ENCODE measurements at places on chromosomes 5 and 9.

DNA sequence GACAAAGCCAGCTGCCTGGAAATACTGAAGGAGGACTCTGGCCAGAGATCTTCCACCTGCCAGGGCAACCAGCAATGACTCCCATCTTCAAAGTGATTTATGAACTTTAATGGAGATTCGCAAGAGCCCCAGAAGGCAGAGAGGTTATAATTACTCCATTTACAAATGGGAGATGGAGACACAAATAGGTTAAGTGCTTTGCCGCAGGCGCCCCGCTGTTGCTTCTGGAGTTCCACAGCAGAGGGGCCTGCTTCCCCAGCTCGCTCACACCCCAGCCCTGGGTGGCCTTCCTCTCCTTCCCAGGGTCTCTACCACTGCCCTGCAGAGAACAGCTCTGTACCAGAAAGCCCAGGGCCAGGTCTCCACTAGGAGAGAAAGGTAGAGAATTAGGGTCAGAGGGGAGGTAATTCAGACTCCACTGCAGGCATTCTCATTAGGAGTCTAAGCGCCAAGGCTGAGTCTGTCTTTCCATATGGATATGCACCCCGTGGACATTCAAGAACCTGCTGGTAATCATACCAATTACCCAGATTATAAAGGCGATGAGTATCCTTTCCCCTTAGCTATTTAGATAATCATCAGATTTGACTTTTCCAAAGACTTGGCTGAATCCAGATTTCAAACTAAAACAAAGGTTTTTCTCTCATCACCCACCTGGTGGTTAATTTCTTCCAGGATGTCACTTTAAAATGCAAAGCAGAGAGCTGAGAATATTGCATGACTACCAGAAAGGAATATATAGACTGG lies 157.6 kb upstream of the TUT7 start:
- DNase-seq = no peak

- DNase-seq = no peak
Observed at GRCh38 chr5:179607160-179607931, 16.1 kb downstream of the HNRNPH1 start.

GRCh38 chr5:176943816-176944215 lies 44.7 kb upstream of the HK3 start:
- DNase-seq = no peak

- peak; percentile 11 for DNase-seq
Observed at GRCh38 chr9:109812818-109813281, 32.9 kb downstream of the PALM2AKAP2 start.

- DNase-seq = no peak
Observed at GRCh38 chr9:84850830-84851392, 181.4 kb downstream of the NTRK2 start.

DNA sequence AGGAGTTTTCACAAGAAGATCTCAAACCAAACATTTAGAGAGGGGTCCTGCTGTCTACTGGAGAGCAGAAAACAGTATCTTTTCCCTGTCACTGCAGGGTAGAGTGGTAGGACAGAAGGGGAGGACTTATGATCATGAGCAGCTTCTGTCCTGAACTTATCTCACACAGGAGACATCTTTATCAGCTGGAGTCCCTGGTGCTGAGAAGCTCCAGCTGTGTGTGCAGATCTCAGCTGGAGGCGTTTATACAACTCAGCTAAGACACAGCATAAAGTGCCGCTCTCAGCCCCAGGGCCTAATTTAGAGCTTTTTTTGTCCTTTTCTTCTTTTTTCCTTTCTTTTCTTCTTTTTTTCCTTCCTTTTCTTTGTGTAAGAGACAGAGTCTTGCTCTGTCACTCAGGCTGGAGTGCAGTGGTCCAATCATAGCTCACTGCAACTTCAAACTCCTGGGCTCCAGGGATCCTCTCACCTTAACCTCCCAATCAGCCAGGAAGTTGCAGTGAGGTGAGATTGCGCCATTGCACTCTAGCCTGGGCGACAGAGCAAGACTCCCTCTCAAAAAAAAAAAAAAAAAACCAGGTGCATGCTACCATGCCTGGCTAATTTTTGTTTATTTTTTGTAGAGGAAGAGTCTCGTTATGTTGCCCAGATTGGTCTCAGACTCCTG lies 31.9 kb downstream of the CCDC125 start:
- no peak for DNase-seq

- DNase-seq = no peak
Observed at GRCh38 chr5:140181002-140181483, 6.1 kb downstream of the CYSTM1 start.

GRCh38 chr5:145946112-145946861 lies 9.9 kb downstream of the SH3RF2 start:
- peak; percentile 83 for DNase-seq

DNA sequence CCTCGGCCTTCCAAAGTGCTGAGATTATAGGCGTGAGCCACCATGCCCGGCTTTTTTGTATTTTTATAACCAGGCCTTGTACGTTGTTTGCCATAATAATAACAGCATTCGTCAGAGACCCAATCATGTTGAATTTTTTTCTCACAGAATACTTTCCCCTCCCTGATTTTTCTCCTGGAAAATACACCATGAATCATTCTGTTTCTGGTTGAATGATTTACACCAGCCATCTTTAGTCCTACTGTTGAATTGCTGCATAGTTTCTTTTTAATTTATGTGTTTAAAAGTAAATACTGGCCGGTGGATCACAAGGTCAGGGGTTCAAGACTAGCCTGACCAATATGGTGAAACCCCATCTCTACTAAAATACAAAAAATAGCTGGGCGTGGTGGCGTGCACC lies 3.5 kb downstream of the CNOT8 start:
- no peak for DNase-seq

DNA sequence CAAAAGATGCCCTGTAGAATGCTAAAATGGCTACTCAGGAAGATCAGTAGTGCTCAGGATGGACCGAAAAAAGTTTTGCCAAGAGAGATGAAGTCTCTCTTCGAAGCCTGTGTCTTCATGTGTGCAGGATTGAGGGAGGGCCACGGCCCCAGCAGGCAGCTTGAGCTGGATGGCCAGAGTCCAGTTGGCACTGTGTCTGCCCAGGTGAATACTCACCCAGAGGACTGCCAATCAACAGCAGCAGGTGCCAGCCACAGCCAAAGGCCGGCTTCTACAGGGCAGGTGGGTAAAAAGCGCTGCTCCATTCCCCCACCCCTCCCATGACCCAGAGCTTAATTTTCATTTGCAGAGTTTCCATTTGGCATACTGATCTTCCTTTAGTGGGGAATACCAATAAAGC lies 287.9 kb upstream of the ZNF608 start:
- DNase-seq = no peak

GRCh38 chr5:56419667-56420066 lies 186.5 kb upstream of the ANKRD55 start:
- DNase-seq = no peak

DNA sequence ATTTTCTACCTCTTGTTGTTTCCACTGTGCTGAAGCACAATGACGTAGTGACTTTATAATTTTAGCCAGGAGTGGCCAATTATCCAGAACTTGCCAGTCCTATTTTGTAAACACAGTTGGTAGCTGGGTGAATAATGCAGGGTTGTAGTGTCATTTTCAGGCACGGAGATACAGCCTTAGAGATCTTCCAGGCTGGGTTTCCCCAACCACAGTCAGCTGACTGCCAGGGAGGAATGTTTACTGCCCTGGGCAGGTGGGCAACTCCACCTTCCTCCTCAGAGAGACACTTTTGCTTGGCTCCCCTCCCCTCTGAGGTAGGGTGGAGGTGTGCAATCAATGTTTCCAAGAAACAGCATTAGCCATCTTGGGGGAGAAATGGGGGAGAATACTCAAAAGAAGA lies 228.1 kb upstream of the NR4A3 start:
- DNase-seq = peak; percentile 63

DNA sequence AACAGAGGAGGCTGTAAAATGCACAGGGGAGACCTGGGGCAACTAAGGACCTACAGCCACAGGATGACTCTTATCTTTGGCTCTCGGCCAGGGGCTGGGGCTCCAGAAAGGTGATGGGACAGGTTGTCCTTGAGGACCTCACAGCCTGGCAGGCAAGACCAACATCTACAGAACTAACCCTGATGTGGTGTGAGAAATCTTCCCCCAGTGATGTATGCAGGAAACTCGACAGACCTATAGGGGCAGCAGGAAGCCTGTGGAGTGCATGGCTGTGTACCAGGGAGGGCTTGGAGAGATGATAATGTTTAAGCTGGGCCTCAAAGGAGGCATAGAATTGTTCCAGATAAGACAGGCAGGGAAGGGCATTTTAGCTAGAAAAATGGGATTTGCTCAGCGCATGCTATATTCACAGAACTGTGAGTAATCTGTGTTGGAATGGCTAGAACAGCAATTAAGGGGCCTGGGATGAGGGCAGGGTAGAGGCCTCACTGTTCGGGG lies 68.5 kb upstream of the SLC25A51 start:
- DNase-seq = no peak

GRCh38 chr5:68070591-68071281 lies 144.8 kb upstream of the PIK3R1 start:
- DNase-seq = no peak

DNA sequence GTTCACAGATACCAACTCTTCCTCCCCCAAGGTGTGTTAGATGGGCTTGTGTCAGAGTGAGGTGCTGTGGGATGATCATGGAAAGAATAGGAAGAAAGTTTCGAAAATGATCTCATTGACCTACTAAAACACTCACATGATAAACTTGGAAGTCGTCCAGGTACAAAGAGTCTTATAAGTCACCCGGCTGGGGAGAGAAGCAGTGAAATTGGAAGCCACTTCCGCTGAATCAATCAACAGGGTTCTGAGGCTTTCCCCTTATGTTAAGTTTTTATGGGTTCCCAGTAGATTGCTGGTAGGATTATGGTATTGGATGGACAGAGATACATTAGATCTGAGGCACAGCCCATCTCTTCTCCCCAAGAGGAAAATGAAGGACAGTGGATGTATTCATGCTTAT lies 218.8 kb upstream of the MSX2 start:
- DNase-seq = no peak

DNA sequence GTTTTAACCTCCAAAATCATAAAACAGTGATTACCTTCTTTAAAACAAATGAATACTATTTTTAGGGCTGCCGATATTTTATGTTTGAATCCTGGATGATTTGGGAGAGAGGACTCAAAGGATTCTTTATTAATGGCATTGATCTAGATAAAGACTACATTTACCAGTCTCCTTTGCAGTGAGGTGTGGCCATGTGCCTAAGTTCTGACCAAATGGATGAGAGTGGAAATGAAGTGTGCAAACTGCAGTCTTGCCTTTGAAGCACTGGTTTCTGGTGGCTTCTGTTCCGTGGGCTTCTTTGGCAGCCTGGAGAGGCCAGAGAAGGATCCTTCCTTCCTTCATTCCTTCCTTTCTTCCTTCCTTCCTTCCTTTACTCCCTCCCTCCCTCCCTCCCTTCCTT lies 24.3 kb upstream of the GDA start:
- no peak for DNase-seq

- DNase-seq = peak; percentile 68
Observed at GRCh38 chr9:81814794-81815464, 113.3 kb upstream of the SPATA31D4 start.

DNA sequence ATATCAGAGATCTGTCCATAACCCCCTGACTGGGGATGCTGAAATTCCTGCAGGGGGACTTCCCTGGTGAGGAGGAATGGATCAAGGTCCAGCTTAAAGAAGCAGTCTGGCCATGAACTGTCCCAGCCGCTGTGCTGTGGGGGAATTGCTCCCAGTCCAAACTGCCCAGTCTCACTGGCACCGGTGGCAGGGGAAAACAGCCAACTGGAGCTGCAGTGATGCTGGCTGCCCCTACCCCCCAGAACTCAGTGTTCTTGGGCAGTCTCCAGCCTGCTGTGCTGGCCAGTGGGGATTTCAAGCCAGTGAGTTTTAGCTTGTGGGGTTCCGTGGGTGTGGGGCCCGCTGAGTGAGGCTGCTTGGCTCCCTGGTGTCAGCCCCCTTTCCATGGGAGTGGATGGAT lies 306.5 kb upstream of the RPS23 start:
- DNase-seq = no peak

GRCh38 chr5:97918620-97919019 lies 735.6 kb upstream of the RIOK2 start:
- DNase-seq = no peak

GRCh38 chr9:80866576-80867227 lies 822.6 kb downstream of the TLE1 start:
- DNase-seq = peak; percentile 19

GRCh38 chr9:18951936-18952335 lies 81.1 kb downstream of the SAXO1 start:
- no peak for DNase-seq

DNA sequence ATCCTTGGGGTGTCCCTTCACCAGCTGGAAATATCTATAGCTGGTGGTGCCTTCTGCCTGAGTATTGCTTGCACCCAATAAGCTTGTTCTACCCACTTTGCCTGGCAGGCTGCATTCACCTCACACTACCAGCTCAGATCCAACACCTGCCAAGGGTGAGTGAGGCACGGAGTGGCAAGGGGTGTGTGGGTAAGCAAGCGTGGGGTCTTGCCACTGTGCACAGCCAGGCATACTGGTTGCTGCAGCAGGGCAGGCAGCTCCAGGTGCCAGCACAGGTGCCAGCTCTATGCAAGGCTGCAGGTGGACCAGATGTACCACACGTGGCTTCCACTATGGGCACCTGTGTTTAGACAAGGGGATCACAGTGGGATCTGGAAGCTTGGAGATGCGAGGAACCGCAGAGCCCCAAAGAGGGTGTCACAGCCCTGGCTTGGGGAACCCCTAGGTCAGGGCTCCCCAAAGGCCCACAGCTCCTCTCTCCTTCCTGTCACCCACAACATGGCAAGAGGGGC lies 167.7 kb upstream of the MRPS30 start:
- no peak for DNase-seq

GRCh38 chr5:165723931-165724330 lies 2218.5 kb downstream of the MAT2B start:
- DNase-seq = peak; percentile 48

- DNase-seq = peak; percentile 31
Observed at GRCh38 chr9:80899208-80899607, 790.1 kb downstream of the TLE1 start.

GRCh38 chr9:114505187-114506081 lies at the start of gene WHRN:
TSS of gene WHRN (minus strand) at chr9:114505473. CDS start at chr9:114504801, 672 bp downstream.
- DNase-seq = peak; percentile 84

- no peak for DNase-seq
Observed at GRCh38 chr5:144504929-144505577, 334.4 kb downstream of the KCTD16 start.

DNA sequence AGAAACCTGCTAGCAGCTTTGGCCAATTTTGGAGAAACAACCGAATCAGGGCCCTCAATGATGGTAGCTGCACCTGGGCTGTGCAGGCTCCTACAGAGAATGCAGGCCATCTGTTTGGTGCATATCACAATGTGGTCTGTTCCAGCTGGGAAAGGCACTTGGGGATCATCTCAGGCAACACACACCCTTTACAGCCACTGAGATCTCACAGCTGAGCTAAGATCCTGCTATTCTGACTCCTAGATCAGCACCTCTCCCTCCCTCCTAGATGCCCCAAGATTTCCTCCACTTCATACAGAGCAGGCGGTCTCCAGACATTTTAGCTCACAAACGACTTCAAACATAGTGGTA lies 100.7 kb downstream of the SH3TC2 start:
- DNase-seq = no peak

- DNase-seq = no peak
Observed at GRCh38 chr9:36820392-36820861, 213.6 kb downstream of the PAX5 start.
